OCI-M1 (cell line): ENCODE measurements at places on chromosomes 7 and 10.

DNA sequence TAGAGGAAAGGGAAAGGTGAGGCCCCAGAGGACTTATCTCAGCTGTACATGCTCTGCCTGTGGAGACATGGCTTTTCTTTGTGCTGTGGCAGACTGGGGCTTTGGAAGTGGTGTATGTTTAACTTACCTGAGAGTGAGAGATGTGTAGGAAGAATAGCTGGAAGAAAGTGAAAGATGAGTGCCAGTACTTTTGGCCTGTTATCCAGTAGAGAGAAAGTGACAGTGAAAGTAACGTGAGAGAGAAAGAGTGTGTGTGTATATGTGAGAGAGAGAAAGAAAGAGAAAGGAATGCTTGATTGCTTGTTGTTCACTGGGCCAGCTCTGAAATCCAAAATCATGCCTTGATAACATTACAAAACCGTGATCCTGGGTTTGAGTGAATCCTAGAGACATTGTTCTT, 25.5 kb downstream of the MTURN start:
- DNase-seq = peak; percentile 19

DNA sequence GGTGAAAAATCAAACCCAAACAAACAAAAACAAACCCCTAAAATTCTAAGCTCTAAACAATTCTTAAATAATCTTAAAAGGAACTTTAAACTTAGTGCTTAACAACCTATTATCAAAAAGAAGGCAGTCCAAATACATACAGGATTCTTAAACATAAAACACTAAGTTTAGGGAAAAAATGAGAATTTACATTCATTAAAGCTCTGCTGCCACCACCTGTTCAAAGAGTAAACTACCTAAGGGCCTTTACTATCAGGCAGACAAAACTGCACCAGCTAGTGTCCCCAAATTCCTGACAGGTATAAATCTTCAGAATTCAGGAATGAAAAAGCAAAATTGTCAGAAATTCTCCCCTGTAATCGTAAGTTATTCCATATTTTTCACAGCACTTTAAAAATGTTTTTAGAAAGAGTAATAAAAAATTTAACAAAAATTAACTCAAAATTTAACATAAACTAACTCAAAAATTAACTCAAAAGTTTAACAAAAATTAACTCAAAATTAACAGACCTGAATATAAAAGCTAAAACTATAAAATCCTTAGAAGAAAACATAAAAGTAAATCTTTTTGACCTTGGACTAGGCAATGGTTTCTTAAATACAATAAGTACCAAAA, 55.1 kb downstream of the PDZD8 start:
- peak; percentile 71 for DNase-seq

DNA sequence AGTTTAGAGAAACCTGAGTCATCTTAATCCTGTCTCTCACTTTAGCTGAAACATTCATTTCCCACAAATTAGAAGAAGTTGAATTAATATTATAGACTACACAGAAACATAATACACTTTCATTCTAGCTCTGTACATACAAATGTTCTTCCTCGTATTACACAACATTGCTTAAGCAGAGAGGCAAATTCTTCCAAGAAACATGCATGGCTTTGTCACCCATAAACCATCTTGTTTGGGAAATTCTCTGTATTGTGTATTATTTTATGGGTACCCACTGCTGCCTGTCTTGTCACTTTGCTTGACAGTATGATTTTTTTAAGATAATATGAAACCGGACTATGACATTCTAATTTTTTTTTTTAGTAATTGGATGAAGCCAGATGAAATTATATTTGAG, 104.0 kb downstream of the SRI start:
- DNase-seq = no peak

GRCh38 chr7:18513343-18513742, 17.8 kb downstream of the HDAC9 start:
- DNase-seq = no peak

GRCh38 chr10:70331160-70331485, 47.3 kb upstream of the NPFFR1 start:
- DNase-seq = no peak

- DNase-seq = no peak
Measured at GRCh38 chr7:144523621-144524020, 120.1 kb upstream of the NOBOX start.

GRCh38 chr7:32453341-32454011, 36.7 kb downstream of the LSM5 start:
- no peak for DNase-seq

- no peak for DNase-seq
Measured at GRCh38 chr10:76428551-76429367, 997.3 kb downstream of the LRMDA start.

- DNase-seq = no peak
Measured at GRCh38 chr10:110772454-110773025, 99.2 kb upstream of the PDCD4 start.
